ENCODE measurements at places on chromosomes 1 and 21.
A peak's percentile ranks its signal among the peaks of the same experiment; 100 is the strongest.

DNA sequence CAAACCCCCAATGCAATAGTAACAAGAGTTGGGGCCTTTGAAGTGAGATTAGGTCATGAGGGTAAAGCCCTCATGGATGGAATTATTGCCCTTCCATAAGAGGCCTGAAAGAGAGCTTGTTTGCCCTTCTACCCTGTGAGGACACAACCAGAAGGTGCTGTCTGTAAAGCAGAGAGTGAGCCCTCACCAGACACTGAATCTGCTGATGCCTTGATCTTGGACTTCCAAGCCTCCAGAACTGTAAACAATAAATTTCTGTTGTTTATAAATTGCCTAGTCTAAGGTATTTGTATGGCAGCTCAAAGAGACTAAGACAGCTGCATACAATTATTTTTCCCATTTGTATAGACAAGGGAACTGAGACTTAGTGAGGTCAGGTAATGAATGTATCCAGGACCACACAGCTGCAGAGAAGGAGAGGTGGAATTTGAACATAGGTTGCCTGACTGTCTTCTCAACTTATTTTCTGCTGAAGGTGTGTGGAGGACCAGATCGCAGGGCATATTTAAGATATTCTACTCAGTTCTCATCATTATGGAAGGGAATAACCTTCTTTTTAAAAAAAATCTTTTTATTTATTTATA is 18.7 kb downstream of the IL23R start:
- DNase-seq = no peak

DNA sequence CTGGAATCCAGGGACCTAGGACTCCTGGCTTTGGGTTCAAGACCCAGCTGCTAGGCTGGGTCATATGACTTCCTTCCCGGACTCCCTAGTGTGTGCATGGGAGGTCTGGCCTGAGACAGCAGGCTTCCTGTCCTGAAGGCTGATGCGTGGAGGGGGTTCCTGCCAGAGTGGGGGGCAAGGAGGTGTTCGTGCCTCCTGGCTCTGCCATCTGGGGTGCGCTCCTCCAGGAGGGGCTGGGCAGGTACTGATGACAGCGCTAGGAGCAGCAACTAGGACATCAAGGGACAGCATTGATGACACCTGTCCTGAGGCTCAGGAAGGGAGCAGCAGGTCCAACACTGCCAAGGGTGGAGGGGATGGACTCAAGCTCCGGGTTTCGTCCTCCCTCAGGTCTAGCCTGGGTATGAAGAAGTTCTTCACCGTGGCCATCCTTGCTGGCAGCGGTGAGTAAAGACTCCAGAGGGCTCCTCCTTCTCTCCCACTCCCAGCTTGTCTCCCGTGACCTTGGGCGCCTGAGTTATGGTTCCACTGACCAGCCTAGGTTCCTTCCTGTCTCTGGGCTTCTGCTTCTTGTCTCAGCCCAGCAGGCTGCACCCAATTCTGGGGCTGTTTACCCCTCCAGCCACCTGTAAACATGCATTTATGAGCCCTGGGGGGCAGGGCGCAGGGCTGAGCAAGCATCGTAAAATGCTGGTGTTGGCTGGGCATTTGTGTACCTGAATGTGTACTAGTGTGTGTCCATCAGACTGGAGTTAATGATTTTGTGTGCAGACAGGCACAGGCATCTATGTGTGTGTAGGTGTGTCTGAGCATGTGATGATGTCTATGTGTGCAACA is 871 bp downstream of the PLA2G2F start:
- DNase-seq = no peak

DNA sequence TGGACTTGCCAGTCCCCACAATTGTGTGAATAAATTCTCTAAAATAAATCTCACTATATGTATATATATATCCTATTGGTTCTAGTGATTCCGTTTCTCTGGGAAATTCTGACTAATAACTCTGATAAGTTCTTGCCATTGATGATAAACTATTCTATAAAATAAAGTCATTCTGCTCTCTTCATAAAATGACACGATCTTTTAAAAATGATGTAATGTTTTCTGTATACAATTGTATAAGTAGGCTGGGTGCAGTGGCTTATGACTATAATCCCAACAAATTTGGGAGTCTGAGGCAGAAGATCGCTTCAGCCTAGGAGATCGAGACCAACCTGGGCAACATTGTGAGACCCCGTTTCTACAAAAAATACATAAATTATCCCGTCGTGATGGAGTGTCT is 541.0 kb upstream of the ADGRL4 start:
- no peak for DNase-seq

GRCh38 chr1:66518654-66519053 is 15.3 kb upstream of the SGIP1 start:
- no peak for DNase-seq

DNA sequence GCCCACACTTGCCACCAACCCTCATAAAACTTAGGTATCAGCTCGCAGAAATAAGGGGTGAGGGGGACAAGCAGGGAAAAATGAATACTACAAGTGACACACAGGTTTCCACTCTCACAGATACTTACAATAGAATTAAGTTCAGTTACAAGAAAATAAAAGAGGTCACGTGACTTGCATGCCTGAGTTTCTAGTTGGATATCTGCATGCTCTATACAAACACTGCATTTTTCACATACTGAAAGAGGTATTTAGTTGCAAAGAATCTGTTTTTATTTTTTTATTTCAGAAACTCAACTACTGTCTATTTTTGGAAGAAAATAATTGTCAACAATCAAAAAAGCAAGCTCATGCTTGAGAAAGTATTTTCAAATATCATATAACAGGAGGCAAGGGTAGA is 43.5 kb downstream of the DPYD start:
- DNase-seq = no peak

GRCh38 chr1:176878750-176879536 is 285.6 kb downstream of the ASTN1 start:
- no peak for DNase-seq

DNA sequence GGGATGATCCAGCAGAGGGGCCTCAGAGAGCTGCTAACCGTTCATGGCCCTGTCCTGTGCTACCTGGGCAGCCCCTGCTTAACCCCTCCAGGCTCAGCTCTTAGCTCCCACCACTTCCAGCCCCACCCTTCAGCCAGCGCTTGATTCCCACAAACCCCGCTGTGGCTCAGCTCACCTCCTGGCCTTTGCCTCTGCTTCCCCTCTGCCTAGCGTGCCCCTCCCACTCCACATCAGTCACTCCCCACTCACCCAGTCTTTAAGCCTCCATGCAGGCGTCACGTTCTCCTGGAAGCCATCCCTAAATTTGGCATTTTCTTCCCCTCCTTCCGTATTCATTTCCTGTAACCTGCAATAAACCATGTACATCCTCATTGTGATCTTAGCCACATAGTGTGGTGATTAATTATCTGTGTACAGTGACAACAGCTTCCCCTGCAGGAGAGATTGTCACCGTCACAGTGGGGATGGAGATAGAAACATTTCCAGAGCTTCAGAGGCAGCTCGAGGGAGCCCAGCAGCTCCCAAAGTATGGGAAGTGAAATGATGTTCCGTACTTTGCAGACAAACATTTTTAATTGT is 65.5 kb downstream of the EPHB2 start:
- no peak for DNase-seq

- DNase-seq = no peak
Observed at GRCh38 chr1:57826535-57826934, 402.7 kb upstream of the DAB1 start.

DNA sequence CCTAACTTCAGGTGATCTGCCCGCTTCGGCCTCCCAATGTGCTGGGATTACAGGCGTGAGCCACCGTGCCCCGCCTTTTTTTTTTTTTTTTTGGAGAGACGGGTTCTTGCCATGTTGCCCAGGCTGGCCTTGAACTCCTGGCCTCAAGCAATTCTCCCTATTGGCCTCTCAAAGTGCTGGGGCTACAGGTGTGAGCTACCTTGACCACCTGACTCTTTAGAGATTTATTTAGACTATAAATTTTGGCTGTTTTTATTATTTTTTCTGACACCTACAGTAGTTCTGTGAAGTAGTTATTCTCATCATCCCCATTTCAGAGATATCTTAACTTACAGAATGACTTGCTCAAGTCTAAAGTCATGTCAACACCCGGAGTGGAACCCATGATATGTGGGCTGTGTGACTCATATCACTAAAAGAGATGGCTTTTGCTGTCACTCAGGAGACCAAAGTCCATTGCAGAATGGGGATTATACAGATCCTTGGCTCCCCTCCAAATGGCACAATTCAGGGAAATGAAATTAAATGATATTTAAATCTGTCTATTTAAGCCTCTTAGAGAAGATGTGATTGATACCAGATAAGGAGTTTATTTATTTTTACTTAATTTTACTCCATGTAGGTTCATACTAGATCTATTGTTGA is 93.2 kb downstream of the CTH start:
- no peak for DNase-seq

DNA sequence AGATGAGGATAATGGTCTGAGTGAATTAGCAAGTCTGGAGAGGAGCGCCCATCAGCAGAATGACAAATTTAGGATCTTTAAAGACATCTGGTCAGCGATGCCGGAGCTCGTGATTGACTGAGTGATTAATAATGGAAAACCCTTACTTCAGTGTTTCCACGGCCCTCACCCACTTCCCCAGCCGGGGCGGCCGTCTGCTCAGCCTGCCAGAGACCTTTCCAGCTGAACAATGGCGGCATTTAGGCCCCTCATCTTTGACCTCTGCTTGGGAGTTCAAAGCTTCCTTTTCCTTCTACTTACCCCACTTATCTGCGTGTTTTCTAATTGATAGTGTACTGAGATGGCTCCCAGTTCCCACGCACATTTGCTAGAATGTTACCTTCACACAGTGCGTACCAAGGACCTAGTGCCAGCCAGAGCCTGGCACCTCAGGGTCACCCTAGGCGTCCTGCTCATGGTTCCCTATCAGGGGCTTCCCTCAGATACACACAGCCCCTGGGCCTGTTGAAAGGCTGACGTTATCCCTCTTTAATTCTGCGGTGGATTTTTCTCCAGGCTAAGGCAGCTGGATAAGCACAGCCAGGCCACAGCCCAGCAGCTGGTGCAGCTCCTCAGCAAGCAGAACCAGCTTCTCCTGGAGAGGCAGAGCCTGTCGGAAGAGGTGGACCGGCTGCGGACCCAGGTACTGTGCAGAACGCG is 232.8 kb downstream of the SDCCAG8 start:
- no peak for DNase-seq

- peak; percentile 2 for DNase-seq
Observed at GRCh38 chr21:45892156-45892915, 89.2 kb upstream of the COL6A1 start.

- DNase-seq = no peak
Observed at GRCh38 chr1:232247669-232248068, 382.3 kb downstream of the SIPA1L2 start.

DNA sequence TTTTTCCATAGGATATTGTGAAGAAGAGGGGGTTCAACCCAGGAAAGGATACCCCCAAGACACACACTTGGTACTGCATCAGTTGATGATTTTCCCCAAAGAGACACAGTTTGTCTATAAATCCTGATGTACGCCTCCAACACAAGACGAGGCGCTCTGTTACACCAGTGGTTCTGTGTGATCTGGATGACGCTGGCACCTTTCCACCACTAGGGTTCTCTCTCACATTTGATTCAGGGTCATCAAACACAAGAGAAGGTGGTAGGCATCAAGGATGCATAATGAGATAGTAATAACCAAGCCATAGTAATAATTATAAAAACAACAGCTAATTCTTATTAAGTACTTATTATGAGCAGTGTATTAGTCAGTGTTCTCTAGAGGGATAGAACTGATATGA is 508.8 kb upstream of the ZP4 start:
- no peak for DNase-seq
